Mammary epithelial cell (primary cell): ENCODE measurements at places on chromosomes 6 and 20. TPM values are rescaled to one million over a fixed set of nuclear protein-coding genes. Genes with fewer than 3 reads are reported as not detected.
A peak's percentile ranks its signal among the peaks of the same experiment; 100 is the strongest.

- DNase-seq, result no peak
These were observed 499 bp downstream of the TTI1 start for GRCh38 chr20:38032585-38033329.

GRCh38 chr6:9878535-9878934 is 536.3 kb downstream of the TFAP2A start:
- DNase-seq, result no peak

Gene C4A
- 4.2 TPM for total RNA-seq

Gene UNC5CL
- 0.54 and 0.67 TPM in 2 replicates for total RNA-seq

Gene RRAGD
- total RNA-seq, result 8.0 TPM

Gene PSORS1C1
- 19.6 and 38.8 TPM in 2 replicates for total RNA-seq

DNA sequence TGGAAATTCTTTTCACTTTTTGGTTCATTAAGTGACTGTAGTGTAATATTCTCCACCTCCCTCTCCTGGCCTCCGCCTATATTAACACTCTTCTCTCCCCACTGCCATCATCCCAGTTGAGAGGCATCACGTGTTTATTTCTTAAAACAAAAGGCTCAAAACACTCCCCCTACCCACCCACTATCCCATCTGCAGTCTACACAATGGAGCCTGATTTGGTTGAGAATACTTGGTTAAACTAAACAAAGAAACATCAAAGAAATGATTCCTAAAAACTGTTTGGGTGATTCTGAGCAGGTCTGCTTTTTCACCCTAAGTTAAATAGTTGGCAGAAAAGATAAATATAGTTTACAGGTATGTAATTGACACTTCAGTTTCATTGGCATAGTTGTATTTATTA is 5.9 kb downstream of the TFAP2B start:
- no peak for DNase-seq

DNA sequence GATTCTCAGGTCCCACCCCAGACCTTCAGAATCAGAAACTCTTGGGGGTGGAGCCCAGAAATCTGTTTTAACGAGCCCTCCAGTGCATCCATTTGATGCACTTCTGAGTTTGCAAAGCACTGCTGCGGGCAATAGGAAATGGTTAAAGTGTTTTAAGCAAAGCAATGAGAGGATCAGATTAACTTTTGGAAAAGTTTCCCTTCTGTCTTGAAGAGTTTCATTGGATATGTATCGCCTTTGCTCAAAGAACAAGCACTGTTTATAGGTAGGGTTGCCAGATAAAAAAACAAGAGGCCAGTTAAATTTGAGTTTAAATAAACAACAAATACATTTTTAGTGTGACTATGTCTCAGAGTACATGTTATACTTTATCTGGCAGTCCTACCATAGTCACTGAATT is 226.0 kb downstream of the BMP7 start:
- no peak for DNase-seq

Gene ENPP4
- total RNA-seq, result 0.21 and 0.56 TPM in 2 replicates

Gene BNIP5
- total RNA-seq, result not detected in 2 replicates

- peak; percentile 1 for DNase-seq
These were observed 26.1 kb downstream of the TTLL2 start for GRCh38 chr6:167350731-167351655.

DNA sequence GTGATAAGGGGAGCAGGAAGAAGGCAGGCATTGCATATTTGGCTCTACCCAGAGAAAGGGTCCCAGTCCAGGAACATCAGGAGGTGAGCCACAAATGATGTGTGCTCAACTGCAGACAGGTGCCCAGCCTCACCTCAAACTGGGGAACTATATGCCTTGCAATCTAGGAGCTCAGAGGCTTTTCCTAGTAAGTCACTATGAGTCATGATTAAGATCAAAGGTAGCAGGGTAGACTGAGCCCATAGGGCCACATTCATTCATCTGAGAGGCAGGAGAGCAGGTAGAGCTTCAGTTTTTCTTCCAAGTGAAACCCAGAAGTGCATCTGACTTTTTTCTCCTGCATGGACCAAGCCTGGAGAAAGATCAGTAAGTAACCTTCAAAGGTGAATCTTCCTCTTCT is 31.3 kb downstream of the MARCKS start:
- peak; percentile 26 for DNase-seq

DNA sequence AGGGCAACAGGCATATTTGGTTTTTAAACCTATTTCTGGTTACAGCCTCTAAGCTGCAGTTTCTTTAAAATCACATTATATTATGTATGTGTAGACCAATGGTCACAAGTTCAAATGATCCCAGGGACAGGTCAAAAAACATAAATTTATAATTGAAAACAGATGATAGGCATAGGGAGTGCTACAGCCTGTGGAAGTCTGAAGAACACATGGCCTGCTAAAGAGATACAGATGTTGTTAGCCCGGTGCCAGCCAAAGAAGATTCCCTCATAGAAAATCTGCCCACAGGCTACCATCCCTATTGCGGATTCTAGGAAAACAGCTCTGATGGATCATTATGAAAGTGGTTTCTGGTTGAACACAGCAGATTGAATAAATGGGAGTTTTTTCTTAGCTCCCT is 65.3 kb downstream of the NRSN1 start:
- DNase-seq, result no peak

Gene BICRAL
- 7.9 and 8.4 TPM in 2 replicates for total RNA-seq

Gene PRKN
- 1.3 TPM for total RNA-seq

- DNase-seq, result no peak
These were observed 1348.5 kb downstream of the GRIK2 start for GRCh38 chr6:102742028-102742427.

Gene EPM2A
- 6.5 and 7.9 TPM in 2 replicates for total RNA-seq

DNA sequence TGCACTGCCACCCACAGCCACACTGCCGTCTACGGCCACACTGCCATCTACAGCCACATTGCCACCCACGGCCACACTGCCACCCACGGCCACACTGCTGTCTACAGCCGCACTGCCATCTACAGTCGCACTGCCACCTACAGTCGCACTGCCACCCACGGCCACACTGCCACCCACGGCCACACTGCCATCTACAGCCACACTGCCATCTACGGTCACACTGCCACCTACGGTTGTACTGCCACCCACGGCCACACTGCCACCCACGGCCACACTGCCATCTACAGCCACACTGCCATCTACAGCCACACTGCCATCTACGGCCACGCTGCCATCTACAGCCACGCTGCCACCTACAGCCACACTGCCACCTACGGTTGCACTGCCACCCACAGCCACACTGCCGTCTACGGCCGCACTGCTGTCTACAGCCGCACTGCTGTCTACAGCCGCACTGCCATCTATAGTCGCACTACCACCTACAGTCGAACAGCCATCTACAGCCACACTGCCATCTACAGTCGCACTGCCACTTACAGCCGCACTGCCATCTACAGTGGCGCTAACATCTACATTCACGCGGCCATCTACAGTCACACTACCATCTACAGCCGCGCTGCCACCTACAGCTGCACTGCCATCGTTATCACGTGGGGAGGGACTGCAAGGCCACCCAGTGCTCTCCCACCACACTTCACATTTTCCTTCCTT is 154.6 kb upstream of the AFDN start:
- no peak for DNase-seq

Gene SH3BGRL2
- 6.6 and 14.9 TPM in 2 replicates for total RNA-seq

Gene VWA7
- total RNA-seq, result 1.5 and 1.7 TPM in 2 replicates

Gene CNBD2
- 2.4 and 2.9 TPM in 2 replicates for total RNA-seq

DNA sequence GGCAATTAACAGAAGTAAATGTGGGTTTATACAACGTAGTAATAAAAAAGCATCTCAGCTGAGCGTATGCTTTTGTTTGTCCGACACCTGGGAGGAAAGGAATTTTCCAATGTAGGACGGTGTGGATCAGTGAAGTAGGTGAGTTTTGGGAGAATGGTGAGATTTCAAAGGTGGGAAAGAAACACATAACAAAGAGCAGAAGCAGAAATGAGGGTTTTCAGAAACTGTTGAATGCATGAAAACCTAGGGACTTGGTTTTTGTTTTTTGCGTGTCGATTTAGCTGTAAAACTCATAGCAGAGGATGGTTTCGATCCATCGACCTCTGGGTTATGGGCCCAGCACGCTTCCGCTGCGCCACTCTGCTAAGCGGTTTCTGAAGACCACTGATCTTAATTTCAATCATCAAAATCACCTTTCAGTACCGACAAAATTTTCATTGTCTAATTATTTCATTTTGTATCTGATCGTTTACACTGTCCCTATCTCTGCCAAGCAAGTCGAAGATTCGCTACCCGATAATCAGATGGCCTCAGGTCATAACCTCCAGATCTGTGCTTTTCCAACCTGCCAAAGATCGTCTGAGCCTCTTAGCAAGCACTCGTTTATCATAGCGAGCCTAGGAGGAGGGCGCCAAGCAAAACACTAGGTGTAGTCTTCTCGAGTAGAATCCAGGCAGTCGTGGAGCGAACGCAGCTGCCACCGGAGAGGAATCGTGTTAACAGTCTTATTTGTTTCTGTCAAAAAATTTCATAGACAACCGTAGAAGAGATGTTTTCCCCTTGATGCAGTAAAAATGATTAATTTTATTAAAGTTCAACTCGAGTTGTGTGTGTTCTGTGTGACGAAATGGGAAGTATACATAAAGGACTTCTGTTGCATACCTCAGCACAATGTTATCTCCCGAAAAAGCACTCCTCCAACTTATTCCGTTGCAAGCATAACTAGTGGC is 20.9 kb upstream of the POM121L2 start:
- peak; percentile 76 for DNase-seq

GRCh38 chr6:30272032-30272431 is 54.7 kb upstream of the TRIM39 start:
- DNase-seq, result no peak

DNA sequence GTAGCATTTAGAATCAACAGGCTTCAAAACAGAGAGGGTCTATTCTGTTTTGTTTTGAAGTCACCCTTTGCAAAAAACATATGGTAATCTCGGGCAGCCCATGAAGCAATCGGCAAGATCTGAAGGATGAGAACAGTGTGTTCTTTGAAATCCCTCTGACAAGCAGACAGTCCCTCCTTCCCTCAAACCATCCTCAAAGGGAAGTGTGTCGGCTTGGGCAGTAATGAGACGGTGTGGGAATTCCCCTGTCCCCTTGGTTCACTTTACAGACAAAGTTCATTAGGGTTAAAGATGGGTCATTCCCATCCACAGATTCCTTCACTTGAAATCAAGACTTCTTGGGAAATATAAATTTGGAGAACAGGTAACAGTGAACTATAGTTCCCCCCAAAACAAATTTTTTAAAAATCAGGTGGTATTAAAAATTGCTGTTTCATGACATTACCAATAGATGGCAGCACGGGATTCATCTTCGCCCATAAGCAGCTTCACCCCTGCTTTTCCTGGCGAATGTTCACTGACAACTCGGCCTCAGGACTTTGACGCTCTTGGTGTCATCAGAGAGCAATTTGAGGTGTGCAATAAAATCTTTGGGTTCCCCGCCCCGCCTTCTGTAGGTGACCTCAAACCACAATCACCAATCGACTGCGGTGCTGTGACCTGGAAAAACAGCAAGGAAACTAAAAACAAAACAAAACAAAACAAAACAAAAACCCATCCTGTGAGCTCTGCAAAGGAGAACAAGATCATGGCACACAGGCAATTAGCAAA is 159.3 kb upstream of the TNFAIP3 start:
- peak; percentile 92 for DNase-seq

GRCh38 chr20:62814060-62814708 is 2.7 kb upstream of the COL9A3 start:
- DNase-seq, result no peak

- no peak for DNase-seq
These were observed 454.5 kb upstream of the JAG1 start for GRCh38 chr20:11128220-11128718.

Gene ALDH5A1
- total RNA-seq, result 0.69 and 3.0 TPM in 2 replicates

GRCh38 chr20:38094373-38094891 is 60.9 kb downstream of the RPRD1B start:
- DNase-seq, result peak; percentile 59

GRCh38 chr20:39853636-39854035 is 835.4 kb downstream of the MAFB start:
- peak; percentile 59 for DNase-seq

DNA sequence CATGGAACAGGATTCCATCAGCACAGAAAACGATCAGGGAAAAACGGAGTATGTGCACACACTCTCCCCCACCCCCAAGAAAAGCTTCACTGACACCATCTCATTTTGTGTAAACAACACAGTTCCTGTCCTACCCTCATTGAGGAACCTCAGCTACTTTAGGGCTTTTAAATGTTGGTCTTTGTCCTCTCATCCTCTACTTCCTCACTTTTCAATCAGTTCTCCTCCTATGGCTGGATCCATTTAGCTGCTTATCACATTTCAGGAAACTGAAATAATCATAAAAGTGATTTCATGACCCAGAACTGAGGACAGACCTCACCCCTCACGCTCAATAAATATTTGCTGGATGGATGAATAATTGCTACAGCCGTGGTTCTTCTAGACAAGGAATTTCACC is 33.1 kb upstream of the PNRC1 start:
- no peak for DNase-seq

Gene BMP6
- total RNA-seq, result 0.33 TPM

DNA sequence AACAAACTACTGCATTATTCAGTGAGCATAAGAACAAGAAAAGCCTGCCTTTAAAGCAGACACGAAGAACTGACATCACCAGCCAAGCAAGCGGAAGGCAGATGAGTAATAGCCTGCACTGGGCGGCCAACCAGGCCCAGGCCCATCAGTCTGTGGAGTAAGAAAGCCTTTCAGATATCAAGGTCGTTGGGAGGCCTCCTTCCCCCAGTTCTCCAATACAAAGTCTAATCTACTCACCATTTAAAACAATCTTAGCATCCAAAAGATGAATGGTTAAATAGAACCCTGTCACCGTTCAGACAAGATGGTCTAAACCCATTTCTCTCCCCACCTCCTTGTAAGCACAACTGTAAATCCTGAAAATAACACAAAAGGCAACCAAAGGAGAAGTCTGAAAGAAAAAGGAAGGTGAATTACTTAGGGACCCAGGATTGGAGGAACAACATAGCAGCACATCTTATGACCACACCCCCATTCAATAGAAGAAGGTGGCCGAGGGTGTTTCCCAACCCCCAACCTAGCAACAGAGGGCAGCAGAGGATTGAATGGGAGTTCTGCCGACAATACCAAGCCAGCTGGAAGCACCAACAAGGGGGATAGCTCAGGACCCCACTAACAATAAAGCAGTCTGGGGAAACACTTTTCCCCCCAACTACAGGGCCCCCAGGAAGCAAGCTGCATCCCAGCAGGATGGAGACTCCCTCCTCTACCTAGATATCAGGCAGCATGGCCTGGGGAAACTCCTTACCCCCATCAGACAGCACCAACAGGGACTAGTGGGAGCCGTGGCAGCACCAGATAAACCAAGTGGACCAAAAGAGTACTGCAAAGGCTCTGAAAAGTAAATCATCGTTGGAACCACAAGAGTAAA is 67.9 kb downstream of the ZHX3 start:
- DNase-seq, result peak; percentile 78

Gene TREML2
- total RNA-seq, result 0.16 TPM in 1 of 2 replicates, not detected in the other

GRCh38 chr6:18019539-18020534 is 32.4 kb upstream of the KIF13A start:
- no peak for DNase-seq

GRCh38 chr20:54189630-54190029 is 15.8 kb upstream of the CYP24A1 start:
- DNase-seq, result peak; percentile 93

- DNase-seq, result no peak
These were observed 3.1 kb downstream of the ARMC12 start for GRCh38 chr6:35739645-35740524.

Gene CASS4
- total RNA-seq, result not detected in 2 replicates
